ENCODE measurements at places on chromosomes 4 and X.

DNA sequence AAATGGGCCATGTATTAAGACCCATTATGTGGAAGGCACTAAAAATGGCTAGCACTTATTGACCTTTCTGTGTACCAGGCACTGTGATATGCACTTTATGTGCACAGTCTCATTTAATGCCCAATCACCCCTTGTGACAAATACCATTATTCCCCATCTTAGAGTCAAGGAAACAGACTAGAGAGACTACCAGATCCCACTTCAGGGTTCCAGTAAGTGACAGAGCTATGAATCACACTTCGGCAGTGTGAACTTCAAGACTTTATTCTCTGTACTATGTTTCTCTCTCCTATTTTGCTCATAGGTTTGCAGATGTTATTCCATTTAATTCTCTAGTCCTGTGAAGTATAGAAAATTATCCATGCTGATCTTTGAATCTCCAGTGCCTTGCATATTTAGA lies 107.0 kb downstream of the NFKB1 start:
- DNase-seq: no peak

DNA sequence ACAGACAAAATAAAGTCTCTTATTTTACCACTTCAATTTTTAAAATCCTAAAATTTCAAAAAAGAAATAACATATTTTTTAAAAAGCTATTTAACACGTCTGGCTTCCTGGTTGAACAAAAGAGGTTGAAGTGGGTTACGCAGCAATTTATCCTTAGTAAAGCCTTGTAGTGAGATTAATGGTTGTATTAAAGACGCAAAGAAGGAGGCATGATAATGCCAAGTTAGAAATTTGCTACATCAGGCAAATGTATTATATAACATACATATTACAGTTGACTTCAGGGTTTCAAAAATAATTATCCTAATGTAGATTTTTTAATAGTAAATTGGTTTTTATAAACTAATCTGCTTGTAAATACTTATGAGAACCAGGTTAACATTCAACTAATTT lies 35.3 kb downstream of the ANKRD17 start:
- no peak for DNase-seq

GRCh38 chr4:6123116-6123515 lies 77.2 kb downstream of the JAKMIP1 start:
- no peak for DNase-seq

DNA sequence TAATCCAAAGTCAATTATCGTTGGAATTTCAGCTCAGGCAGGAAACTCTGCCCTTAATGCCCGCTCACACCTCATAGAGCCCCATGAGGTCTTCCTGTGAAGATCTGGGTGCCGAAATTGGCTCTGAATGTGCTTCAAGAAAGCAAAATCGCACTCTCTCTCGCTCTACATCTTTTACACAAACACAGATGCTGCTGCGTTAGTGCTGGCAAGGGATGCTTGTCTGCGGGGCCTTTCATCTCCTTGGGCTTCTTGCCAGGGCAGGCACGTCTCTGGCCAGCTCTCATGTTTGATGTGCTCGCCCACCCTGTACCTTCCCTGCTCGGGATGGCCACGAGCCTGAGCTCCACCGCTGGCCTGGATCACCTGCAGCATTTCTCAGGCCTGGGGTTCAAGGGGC lies 66.5 kb downstream of the CLCN4 start:
- no peak for DNase-seq

DNA sequence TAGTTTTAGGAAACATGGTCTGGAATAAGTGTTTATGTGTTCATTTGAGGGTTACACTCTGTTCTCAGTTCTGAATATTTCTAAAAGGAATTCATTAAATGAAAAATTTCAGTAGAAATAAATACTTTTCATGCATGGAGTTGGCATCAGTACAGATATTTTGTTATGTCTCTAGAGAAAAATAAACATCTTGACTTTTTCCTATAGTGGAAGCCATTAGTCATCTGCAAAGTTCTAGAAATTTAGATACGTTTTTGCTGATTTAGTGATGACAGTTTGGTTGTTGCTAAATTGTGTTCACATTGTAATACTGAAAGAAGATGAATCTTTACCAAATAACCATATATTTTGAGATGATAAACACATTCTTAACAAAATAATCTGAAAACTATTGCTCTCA lies 268.2 kb upstream of the TEX13A start:
- no peak for DNase-seq

- DNase-seq: no peak
These were observed 114.8 kb upstream of the MED14 start for GRCh38 chrX:40849906-40850823.

All from activated CD4-positive, alpha-beta T cell treated with anti-CD3 and anti-CD28 coated beads, Interleukin-2, amount 50 U/mL, for 24 hours (primary cell).